ENCODE measurements at places on chromosomes 3 and 15.

DNA sequence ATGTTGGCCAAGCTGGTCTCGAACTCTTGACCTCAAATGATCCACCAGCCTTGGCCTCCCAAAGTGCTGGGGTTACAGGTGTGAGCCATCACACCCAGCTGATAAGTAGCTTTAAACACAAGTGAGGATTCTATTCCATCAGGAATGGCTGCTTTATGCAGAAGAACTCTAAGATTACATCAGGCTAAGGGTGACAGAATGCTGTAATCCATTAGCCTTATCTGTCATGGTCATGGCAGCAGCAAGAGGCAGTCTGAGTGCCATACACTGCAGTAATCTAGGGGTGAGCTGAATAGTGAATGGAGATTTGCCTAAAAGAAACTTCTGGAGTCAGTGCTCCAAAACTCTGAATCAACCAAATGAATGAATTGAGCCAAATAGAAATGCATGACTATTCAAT, 39.6 kb downstream of the LIPC start:
- no peak for DNase-seq

GRCh38 chr15:29095746-29096145, 173.9 kb downstream of the NSMCE3 start:
- DNase-seq, result no peak

DNA sequence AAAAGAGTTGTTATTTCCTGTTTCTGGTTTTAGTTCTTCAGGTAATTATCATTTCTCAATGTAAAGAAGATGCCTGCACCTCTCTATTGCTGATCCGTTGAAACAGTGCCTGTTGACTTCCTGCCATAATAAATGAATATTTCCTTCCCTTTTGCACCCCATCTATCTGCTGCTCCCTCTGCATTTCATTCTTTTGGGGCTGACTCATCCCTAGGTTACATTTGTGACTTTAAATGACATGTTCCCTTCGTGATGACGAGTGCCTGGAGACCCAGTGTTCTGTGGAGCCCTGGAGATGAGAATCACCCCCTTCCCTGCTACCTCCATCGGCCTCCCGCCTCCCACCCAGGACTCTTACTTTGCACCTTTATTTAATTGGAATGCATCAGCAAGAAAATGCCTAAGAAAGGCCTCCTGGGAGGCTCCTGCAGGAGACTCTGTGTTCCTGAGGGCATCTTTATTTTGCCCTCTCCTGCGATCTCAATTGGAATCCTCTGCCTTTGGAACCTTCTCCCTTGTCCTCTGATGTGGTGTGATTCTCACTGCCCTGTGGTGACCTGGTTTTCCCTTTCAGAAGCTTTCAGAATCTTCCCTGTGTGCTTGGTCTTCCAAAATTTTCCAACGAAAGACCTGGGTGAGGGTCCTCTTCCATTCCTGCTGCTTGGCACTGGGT, 13.7 kb downstream of the LRRK1 start:
- DNase-seq, result no peak

- DNase-seq, result no peak
Measured at GRCh38 chr3:99212969-99213368, 311.5 kb upstream of the DCBLD2 start.

- DNase-seq, result no peak
Measured at GRCh38 chr3:59006634-59007517, 42.9 kb downstream of the CFAP20DC start.

DNA sequence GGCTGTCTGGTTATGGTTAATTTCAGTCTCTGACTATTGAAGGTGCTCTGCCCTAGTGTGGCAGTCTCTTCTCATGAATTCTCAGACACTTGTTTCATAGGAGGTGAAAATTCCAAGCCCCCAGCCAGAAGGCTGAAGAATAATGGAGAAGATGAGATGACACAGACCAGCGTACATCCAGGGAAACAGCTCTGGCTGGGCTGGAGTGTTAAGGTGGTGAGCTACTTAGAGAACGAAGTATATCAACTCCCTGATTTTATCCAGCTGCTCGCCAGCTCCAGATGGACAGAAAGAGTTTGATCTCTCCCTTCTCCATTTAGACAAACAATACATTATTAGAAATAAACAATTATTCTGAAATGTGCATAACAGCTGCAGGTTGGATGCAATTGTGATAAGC, 494.5 kb upstream of the RGMA start:
- no peak for DNase-seq

- no peak for DNase-seq
Measured at GRCh38 chr15:50181201-50181968, 611 bp upstream of the SLC27A2 start.

GRCh38 chr15:49115062-49115461, 40.3 kb downstream of the COPS2 start:
- DNase-seq, result no peak

- no peak for DNase-seq
Measured at GRCh38 chr3:94544131-94544789, 481.4 kb downstream of the NSUN3 start.

GRCh38 chr15:48859426-48859825, 18.5 kb upstream of the EID1 start:
- DNase-seq, result no peak

- DNase-seq, result peak; percentile 68
Measured at GRCh38 chr3:147418808-147419701, 9.9 kb downstream of the ZIC1 start.

DNA sequence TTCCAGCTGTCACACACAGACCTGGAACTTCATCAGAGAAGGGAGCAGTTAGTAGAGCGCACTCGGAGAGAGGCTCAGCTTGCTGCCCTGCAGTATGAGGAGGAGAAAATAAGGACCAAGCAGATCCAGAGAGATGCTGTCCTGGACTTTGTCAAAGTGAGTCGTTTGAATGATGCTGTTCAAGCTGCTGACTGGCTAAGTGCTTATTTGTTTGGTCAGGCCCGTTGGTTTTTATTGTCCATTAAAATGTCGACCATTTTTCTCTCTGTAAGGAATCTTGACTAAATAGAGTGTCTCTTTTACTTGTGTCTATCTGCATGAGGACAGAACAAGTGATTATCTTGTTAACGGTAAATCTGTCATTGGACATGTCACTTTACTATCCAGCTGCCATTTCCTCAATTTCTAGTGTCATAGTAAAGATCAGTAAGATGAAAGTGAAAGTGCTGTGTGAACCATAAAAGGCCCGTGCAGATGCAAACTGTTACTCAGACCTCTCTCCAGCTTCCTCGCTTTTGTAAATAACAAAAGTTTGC, 56.9 kb downstream of the LRCH3 start:
- peak; percentile 23 for DNase-seq

GRCh38 chr15:62853841-62854225, 188.7 kb upstream of the TPM1 start:
- DNase-seq, result no peak

DNA sequence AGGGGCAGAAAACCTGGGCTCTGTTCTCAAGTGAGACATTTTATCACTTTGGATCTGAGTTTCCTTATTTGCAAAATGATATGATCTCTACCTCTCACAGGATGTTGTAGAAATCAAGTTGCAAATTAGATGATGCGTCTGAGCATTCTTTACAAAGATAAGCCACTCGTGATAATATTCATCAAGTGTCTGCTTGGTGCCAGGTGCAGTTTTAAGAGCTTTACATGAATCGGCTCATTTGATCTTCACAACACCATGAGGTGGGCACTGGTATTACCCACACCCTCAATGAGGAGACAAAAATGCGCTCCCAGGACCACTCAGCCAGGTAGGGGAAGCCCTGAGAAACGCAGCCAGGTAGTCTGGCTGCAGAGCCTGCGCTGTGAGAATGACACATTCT, 59.1 kb upstream of the CA12 start:
- no peak for DNase-seq

DNA sequence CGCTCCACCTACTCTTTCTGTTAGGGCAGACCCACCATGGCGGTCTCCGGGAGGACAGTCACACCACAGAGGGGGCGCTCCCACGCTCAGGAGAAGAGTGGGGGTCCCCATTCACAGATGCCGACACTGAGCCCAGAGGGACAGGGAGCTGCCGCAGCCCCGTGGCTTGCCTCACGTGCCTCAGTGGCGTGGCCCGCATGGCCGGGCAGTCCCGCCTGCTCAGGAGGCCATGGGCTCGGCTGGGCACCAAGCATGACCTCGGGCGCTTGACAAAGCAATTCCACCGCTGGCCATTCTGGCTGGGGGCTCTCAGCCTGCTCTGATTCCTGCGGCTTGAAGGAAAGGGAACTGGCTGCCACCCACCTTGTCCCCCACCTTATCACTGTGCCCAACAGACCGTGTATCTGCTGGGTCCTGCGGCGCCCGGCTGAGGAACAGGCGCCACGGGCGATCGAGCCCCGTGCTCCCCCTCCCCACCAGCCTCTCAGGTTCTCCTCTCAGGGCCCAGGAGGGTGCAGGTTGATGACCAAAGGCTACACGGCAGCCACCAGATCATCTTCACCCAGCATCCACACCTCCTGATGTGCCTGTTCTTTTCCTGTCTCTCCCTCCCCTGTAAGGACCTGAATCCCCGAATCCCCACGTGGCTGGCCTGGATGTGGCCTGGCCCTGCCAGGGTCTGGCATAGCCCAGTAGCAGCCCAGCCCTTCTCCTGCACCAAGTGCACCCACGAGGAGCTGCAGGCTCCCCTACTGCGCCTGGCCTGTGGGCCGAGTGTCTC, 20.7 kb downstream of the CYFIP1 start:
- DNase-seq, result no peak

GRCh38 chr3:71310980-71311660, 272.4 kb downstream of the FOXP1 start:
- DNase-seq, result no peak

GRCh38 chr3:104040896-104041295, 1325.8 kb upstream of the ALCAM start:
- DNase-seq, result no peak

DNA sequence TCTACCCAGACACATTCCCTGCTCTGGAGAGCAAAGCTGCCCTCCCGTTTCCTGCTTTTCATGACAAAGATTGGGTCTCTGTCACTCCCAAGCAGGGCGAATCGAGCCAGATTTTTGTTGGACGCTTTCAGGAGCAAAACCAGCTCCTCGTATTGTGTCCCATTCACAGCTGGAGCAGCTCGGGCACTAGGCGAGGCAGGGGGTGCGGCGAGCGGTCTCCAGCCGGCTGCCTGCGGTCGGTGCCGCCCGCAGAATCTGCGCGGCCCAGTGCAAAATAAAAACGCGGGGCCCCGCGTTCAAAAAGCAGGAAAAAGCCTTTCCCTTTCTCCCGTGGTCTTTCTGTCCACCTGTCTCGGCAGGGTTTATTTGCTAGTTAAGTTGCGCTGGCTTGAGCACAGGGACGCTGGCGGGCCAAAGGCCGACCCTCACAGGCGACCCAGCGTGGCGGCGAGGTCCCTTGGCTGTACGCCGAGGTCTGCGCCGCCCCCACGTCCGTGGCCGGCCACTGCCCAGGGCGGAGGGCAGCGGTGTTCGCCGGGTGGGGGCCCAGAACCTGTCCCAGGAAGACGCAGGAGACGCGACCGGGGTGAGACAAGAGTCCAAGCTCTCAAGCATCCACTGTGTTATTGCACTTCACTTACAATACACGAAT, 71.2 kb downstream of the CYP19A1 start:
- no peak for DNase-seq

- DNase-seq, result peak; percentile 67
Measured at GRCh38 chr3:16550676-16551341, 37.3 kb upstream of the RFTN1 start.

- no peak for DNase-seq
Measured at GRCh38 chr3:123102826-123103225, 36.0 kb downstream of the PDIA5 start.

- peak; percentile 89 for DNase-seq
Measured at GRCh38 chr3:9175421-9175820, 74.0 kb downstream of the SRGAP3 start.

- DNase-seq, result peak; percentile 63
Measured at GRCh38 chr15:83602021-83602420, 51.9 kb upstream of the ADAMTSL3 start.

DNA sequence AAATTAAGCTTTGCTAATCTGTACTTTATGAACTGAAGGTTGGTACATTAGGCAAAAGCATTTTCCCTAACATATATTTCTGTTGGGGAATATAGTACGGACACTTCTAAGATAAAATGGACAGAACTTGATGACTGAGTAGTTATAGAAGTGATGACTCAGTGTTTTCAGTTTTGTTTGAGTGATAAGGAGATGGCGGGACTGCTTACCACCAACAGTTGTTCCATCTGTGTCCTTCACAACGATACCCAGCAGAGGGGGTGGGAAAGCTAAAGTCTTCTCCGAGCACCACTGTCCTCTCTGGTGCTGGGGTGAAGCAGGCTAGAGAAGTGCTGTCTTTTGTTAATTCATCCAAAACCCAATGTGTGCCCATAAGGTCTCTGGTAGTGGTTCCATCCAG, 195.8 kb downstream of the CD47 start:
- no peak for DNase-seq

GRCh38 chr15:82858932-82859331, 49.5 kb downstream of the WHAMM start:
- DNase-seq, result no peak

- no peak for DNase-seq
Measured at GRCh38 chr3:141465221-141465620, 21.6 kb upstream of the RASA2 start.

- DNase-seq, result no peak
Measured at GRCh38 chr3:108599677-108600409, 10.3 kb downstream of the DZIP3 start.

DNA sequence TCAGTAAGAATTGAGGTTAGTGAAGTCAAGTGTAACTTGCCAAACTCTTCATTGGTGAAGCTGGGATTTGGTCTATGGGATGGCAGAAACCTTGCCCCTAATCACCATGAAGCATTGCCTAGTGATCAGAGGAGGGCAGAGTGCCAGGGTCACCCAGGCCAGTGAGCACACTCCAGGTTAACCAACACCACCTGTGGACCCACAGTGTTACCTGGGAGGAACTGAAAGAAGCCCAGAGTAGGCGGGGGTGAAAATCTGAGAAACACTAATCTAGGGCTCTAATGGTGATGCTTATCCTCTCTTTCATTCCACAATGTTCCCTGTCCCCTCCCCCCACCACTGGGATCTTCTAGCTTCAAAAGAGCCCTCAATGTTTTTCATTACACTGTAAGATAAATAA, 372.8 kb downstream of the CTNNB1 start:
- no peak for DNase-seq

DNA sequence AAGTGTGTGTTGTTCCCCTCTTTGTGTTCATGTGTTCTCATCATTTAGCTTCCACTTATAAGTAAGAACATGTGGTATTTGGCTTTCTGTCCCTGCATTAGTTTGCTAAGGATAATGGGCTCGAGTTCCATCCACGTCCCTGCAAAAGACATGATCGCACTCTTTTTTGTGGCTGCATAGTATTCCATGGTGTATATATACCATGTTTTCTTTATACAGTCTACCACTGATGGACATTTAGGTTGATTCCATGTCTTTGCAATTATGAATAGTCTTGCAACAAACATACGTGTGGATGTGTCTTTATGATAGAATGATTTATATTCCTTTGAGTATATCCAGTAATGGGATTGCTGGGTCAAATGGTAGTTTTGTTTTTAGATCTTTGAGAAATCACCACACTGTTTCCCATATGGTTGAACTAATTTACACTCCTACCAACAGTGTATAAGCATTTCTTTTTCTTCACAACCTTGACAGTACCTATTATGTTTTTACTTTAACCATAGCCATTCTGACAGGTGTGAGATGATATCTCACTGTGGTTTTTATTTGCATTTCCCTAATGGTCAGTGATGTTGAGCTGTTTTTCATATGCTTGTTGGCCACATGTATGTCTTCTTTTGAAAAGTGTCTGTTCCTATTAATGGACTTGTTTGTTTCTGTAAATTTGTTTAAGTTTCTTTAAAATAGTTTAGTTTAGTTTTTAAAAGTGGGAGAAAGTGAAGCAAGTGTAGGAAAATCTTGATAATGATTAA, 21.9 kb upstream of the SLC30A4 start:
- DNase-seq, result no peak

- DNase-seq, result peak; percentile 69
Measured at GRCh38 chr3:55330355-55330754, 156.8 kb downstream of the WNT5A start.

- no peak for DNase-seq
Measured at GRCh38 chr3:84008623-84009022, 950.2 kb upstream of the CADM2 start.
